Mucosa of gallbladder (tissue), 1 donor: ENCODE measurements at places on chromosomes 5 and 9. TPM values are rescaled to one million over a fixed set of nuclear protein-coding genes. Genes with fewer than 3 reads are reported as not detected.
A peak's percentile ranks its signal among the peaks of the same experiment; 100 is the strongest.

DNA sequence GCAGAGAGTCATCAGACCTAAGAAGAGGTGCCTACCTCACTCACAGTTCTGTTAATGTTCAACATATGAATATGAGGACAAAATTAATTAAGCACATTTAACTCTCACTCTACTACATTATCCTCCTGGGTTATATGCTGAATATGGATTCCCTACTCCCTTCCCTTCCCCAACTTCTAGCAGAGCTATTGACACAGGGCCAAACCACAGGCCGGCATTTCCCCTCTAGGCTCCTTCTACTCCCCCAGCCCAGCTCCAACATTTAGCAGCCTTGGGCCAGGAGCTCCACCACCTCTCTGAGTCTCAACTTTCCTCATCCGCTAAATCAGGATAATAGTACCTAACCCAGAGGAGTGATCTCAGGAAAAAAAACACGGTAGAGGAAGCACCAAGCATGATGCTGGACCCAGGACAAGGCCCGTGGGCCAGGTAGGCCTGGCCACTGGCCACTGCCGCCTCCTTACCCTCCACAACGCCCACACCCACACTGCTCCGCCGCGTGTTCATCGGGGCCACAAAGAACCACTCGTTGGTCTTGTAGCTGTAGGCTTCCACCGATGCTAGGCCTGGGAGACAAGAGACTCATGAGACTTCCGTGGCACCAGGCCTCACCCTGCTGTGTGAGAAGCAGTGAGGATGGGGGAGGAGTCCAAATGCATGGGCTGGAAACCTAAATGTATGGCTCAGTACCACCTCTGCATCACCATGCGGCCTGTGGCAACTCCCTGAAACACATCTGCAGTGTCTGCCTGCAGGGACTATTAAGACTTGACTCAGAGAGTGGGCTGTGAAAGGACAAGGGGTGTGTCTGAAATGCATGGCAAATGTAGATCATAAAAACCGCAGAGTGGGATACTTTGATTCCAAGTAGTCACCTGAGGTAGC, 98.8 kb downstream of the KLHL3 start:
- no peak for DNase-seq

DNA sequence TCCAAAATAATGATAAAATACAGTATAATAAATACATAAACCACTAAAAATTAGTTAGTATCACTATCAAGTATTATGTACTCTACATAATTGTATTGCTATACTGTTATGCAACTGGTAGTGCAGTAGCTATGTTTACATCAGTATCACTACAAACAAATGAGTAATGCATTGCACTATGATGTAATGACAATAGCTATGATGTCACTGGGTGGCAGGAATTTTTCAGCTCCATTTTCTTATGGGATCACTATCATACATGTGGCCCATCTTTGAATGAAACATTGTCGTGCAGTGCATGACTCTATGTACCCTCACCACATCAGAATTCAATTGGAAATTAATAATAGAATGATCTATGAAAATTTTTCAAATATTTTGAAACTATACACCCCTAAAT, 201.3 kb downstream of the MPDZ start:
- DNase-seq, result no peak

- peak; percentile 37 for DNase-seq
Observed at GRCh38 chr5:142013734-142014521, 1.1 kb upstream of the GNPDA1 start.

GRCh38 chr9:115650768-115651167, 502.8 kb upstream of the PAPPA start:
- DNase-seq, result no peak

- DNase-seq, result no peak
Observed at GRCh38 chr5:143101121-143101520, 302.4 kb downstream of the NR3C1 start.

- DNase-seq, result no peak
Observed at GRCh38 chr5:169354263-169354662, 53.3 kb upstream of the SLIT3 start.

The MEIKIN gene
- total RNA-seq, result not detected

The ALDH1A1 gene
- 452 TPM for total RNA-seq

DNA sequence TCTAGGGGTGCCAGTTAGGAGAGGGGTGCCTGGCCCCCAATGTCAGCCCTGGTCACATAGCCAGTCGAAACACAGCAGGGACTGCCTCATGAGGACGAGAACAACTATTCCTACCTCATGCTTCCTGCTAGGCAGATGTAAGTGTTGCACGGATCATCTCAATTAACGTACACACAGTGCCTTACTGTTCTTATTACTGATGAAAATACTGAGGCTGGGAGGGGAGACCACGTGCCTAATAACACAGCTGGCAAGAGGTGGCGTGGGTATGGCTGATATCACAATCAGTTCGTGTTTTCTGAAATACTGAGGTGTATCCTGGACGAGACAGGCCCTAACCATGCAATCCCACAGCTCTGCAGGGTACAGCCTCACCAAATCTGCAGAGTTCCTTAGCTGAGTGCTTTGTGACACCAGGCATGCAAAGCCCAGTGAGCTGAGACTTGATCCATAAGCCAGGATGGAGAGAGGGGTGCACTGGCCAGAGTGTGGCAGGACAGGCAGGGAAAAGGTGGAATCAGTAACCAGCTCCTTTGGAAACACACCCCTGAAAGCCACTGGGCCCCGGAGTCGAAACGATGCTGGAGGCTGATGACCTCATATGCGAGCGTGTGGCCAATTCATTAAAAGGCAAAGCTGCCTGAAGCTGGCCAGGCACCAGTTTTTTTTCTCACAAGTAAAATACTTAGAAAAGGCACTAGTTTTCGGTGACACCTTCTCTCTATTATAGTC, 63.9 kb downstream of the PRRT1B start:
- no peak for DNase-seq

The CTNND2 gene
- 131 TPM for total RNA-seq

DNA sequence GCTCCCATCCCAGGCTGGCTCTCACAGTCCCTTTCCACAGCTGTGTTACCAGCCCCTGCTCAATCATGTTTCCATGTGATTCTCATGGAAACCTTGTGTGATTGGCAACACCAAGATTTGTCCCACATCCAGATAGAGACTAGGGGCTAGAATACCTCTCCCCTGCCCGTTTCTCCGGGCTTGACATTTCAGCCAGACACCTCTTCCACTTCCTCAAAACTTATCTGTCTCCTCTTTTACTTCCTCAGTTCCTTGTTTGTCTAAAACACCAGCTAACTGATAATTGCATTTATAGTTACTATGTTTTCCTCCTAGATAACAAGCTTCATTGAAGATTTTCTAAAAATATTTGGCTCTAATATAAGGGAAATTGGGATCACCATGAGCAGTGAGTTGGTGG, 16.6 kb upstream of the KCNMB1 start:
- no peak for DNase-seq

The JAK2 gene
- total RNA-seq, result 20.2 TPM

The C7 gene
- 355 TPM for total RNA-seq

- no peak for DNase-seq
Observed at GRCh38 chr5:115718927-115719326, 93.1 kb upstream of the TMED7 start.

DNA sequence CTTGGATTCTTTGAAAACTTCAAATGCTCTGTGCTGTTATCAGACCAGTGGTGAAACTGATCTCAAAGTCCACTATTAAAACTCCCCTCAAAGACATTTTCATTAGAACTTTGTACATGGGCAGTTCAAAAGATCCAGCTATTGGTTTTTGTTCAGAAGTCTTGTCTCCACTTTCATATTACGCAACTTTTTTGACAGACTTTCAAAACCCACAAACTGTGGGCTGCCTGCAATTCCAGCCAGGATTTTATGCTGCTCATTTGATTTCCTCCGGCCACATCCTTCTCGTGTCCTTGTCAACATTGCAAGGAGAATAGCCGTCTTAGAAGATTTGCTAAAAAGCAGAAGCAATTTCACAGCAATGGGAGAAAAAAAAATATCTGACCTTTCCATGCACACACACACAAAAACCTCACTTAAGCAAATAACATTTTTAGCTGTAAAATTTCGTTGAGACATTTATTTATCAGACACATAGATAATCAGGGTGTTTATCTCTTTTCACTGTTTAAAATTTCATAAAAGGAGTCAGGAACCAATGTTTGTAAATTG, 1990.5 kb downstream of the MAT2B start:
- DNase-seq, result no peak

- DNase-seq, result no peak
Observed at GRCh38 chr5:74501674-74502478, 138.7 kb downstream of the ENC1 start.

- DNase-seq, result peak; percentile 63
Observed at GRCh38 chr5:137737349-137738131, 1.7 kb upstream of the KLHL3 start.

- peak; percentile 59 for DNase-seq
Observed at GRCh38 chr5:90940227-90940995, 381.8 kb downstream of the ADGRV1 start.

The GMCL2 gene
- not detected for total RNA-seq

The AFF4 gene
- total RNA-seq, result 87.7 TPM

DNA sequence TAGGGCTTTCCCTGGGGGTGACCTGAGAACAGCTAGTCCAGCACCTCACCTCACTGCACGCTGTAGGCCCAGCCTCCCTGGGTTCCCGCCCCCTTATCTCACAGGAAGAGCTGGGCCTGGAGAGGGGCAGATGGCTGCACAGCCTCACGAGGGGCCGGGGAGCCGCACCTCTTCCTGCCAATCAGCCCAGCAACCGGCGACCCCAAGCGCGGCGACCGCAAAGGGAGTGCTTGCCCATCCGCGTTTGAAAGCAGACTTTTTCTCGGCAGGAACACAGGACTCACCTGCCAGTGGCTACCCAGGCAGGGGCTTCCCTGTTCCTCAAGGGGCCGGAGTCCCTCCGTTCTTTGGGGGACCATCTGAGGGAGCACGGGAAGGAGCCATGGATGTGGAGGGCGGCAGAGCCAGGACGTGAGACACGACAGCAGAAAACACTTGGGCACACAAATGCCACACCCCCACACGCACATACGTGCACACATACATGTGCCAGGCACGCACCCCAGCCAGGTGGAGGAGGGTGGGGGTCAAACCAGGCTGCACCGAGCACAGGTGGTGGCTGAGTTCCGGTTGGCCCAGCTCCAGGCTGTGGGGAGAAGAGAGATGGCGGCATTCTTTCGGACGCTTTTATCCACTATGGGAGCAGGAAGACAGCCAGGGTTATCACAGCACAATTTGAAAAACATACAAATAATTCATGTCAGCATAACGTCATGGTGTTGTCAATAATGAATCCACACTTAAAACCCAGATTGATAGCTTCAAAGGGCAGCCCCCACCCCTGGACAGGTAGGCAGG, 11.3 kb downstream of the TMEM250 start:
- DNase-seq, result peak; percentile 63

DNA sequence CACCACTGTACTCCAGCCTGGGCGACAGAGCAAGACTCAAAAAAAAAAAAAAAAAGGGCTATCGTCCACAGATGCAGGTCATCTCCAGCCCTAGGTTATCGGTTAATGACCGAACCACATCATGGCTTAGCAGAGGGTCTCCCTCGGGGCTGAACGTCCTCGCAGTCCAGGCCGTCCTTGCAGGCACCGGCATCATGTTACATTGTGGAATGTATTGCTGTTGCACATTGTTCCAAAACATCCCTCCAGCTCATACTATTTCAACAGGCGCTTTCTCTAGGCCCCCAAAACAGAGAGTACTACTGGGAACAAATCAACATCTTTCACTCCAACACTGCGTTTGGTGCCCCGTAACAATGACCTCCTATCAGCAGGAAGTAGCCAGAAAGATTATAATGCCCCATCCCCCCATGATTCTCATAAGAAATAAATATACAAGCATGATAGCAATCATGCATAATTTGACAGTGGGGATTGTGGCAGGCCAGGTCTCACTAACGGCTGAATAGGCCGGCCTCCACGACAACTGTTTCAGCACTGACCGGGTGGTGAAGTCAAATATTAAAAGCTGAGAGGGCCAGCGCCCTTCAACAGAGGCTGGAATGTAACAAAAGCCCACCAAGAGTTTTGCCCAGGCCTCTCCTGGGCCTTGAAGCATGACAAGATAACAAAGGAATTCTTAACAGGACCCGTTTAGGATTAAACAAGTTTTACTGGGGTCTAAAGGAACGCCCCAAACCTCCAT, 1.1 kb upstream of the LCN9 start:
- DNase-seq, result no peak

- peak; percentile 88 for DNase-seq
Observed at GRCh38 chr5:67165526-67166459, 30.8 kb downstream of the CD180 start.

DNA sequence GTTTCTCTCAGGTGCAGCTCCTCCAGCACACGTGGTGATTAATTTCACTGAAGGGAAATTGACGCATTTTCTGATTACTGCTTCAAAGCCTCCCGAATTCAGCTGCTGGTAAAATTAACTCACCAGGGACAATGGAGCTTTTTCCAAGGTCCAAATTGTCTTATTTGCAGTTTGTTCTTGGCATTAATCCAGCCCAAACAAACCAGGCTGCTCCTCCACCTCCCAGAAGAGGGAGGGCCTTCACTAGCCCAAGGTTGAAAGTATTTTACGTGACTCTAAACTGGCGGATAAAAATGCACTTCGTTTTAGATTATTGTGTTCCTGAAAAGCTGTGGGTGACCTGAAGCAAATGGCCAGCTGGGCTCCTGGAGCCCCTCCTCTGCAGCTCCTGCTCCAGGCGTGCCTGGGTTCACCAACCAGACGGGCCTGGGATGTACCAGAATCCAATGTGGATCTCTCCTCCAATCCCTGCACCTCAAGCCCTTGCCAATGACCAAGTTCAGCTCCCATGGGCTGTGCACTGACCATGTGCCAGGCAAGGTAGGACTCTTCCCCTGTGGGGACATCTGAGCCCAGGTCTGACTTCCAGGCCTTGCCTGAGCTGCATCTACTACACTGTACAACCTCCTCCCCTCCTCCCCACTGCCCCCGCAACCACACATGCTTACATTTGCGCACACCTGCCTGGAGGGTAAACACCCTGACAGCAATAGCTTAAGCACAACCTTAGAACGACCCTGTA, 193.4 kb downstream of the CDK5RAP2 start:
- no peak for DNase-seq

DNA sequence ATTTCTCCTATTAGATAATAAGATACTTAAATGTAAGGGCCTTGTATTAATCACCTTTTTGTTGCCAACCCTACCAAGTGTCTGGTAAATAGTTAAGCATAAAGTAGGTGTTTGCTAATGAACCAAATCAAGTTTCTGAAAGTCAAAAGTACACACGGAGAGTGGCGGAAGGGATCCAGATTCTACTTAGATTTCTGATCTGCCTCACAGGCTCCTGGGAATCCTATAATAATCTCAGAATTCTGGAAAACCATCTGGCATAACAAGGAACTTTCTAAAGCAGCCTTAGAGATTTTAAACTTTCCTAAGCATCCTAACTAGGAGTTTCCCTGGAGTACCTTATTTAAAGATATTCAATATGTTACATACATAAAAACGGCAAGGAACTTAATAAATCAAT, 363.2 kb upstream of the SMC2 start:
- DNase-seq, result no peak

GRCh38 chr9:125630436-125630835, 76.6 kb downstream of the MAPKAP1 start:
- DNase-seq, result no peak

DNA sequence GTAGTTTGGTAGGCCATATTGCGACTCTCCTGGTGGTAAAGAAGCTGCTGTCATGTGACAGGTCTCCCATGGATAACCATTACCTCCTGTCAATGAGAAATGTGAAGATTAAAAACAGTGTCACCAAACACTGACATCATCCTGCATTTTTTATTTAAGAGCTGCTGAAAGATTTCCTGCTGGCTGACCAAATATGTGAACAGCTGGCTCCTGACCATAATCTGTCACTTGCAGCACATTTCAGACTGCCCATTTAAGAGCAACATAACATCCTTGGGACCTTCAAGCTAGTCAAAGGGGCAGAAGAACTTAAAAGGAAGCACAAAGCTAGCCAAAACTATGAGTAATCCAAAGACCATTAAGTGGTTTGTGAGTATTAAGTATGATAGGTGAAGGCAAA, 288.0 kb downstream of the IZUMO3 start:
- DNase-seq, result no peak

The GABRA1 gene
- not detected for total RNA-seq
